ENCODE measurements at places on chromosomes 11 and 22.

GRCh38 chr11:130677486-130678153 lies 229.2 kb downstream of the ADAMTS15 start:
- DNase-seq: no peak

DNA sequence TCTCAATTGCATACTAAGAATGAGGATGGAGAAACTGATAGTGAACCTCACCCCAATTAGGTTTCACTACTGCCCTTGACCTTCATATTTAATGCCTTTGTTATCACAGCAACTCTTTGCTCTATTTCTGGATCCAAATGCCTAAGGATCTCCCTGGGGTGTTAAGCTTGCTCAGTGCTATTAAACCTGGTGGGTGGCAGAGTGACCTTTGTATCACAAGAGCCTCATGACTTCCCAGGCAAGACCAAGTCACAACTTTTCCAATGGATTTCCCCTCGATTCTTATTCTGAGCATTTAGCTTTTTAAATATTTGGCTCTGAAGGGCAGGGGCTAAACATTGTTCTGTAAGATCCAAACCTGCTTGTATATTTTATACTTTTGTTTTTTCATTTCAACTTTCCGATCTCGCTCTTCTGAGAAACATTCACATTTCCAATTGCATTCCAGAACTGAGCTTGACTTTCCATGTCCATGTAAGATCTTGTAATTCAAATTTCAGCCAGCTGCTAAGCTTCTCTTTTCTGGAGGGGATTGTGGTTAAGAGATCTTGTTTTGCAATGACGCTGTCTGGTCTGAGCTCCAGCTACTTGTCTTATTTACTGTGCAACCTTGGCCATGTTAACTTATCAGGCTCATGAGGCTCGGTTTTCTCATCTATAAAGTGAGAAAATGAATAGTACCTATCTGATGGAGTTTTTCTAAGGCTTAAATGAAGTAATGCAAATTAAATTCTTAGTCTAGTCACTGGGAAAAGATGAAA lies 6.4 kb upstream of the EHF start:
- DNase-seq: no peak

GRCh38 chr22:39265143-39265886 lies 20.5 kb upstream of the PDGFB start:
- no peak for DNase-seq

DNA sequence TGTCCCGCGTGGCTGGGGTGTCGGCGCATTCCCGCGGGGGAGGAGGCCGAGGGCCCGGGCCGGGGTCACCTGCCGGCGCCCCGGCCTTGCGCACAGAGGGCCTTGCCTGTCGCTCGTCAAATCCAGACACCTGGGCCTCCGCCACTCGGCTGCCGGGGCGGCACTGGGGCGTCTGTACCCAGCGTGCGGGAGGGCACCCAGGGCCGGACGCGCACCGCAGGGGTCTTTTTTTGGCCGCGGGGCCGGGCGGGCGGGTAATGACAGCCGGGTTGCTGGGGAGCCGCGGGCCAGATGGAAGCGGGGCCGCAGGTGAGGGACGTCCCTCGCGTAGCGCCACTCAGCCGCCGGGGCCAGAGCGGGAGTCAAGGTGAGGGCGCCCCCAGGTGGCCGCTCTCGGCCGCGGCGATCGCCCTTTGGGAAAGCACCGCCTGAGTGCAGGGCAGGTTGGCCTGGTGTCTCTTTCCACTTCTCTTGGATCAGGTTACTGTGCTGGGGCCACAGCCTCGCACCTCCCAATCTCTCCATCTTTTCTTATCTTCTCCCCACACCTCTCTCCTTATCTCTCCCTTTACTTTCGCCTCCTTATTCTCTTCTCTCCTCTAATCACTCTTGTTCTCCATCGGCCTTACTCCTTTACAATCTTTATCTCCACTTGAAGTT lies 3.5 kb downstream of the PHLDB1 start:
- peak; percentile 87 for DNase-seq

DNA sequence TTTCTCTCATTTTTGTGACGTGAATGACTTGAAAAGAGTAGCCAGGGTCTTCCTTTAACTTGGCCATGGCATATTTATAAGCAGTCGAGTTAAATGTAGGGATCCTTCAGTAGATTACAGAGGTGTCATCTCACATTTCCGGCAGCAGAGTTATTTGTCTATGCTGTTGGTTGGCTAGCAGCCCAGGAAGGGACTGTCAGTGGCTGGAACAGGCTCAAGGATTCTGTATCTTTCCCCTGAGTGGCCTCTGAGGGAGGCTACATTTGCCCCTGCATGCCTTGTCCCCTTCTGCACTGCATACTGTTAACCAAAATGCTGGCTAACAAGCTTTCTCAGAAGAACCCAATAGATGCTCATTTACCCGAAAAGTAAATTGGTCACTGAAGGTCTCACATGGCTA lies 187.6 kb downstream of the PGR start:
- DNase-seq: no peak

GRCh38 chr11:109956124-109956793 lies 136.9 kb upstream of the ZC3H12C start:
- no peak for DNase-seq

Data from activated naive CD4-positive, alpha-beta T cell treated with anti-CD3 and anti-CD28 coated beads, Interleukin-2, amount 10 ng/mL, durations not matched to agents 7 days and 5 days (primary cell).